NCI-H187 (cell line): ENCODE measurements at places on chromosomes 7 and 10.

DNA sequence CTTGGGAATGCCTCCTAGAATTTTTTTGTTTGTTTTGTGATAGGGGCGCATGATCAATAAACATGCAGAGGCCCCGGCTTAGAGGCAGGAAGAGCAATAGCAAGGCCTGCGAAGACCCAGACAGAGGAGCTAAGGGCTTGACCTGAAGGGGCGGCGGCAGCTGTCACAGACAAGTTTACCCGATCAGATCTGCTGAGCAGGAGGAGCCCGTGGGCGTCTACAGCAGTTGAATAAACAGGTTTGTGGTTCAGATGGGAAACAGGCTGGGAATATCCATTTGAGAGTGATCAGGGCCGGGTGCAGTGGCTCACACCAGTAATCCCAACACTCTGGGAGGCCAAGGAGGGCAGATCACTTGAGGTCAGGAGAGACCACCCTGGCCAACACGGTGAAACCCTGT lies 126.0 kb upstream of the CALN1 start:
- DNase-seq, result no peak

DNA sequence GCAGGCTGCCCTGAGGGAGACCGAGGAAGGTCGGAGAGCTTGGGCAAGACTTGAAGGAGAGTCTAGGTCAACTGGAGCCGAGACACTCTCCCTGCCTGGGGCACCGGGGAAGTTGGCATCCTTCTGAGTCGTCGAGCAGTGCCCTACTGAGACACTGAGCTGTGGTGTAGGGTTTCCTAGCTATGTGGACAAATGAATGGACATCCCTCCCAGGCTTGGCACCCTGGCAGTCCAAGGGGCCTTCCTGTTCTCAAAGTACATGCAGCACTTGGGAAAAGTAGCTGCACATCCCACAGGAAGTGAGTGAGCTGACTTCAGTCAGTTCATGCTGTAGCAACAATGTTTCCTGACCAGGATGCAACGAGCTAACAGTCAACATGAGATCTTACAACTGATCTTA lies 57.2 kb upstream of the INPP5A start:
- no peak for DNase-seq

- DNase-seq, result no peak
Measured at GRCh38 chr10:8047452-8048280, 6.8 kb upstream of the GATA3 start.

DNA sequence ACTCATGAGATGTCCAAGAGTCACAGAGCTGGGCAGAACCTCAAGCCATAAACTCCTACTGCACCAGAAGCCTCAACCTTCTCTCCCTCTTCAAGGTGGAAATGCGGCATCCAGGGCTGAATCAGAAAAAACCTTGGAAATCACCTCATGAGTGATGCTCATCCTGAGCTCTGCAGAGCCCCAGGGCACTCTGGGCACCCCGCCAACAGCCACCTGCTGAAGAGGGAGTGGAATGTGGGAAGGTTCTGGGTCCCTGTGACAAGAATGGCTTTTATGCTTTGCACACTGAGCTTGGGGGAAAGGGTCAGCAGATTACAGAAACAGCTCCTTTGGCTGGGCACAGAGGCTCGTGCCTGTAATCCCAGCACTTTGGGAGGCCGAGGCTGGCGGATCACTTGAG lies 18.8 kb downstream of the NUDT1 start:
- DNase-seq, result no peak

GRCh38 chr10:119373294-119374102 lies 166.1 kb downstream of the GRK5 start:
- DNase-seq, result no peak

GRCh38 chr7:10919923-10920322 lies 53.7 kb upstream of the PHF14 start:
- no peak for DNase-seq
